ENCODE measurements at places on chromosomes 16 and 17.

GRCh38 chr17:37816950-37817349 lies 72.1 kb upstream of the HNF1B start:
- DNase-seq: no peak

DNA sequence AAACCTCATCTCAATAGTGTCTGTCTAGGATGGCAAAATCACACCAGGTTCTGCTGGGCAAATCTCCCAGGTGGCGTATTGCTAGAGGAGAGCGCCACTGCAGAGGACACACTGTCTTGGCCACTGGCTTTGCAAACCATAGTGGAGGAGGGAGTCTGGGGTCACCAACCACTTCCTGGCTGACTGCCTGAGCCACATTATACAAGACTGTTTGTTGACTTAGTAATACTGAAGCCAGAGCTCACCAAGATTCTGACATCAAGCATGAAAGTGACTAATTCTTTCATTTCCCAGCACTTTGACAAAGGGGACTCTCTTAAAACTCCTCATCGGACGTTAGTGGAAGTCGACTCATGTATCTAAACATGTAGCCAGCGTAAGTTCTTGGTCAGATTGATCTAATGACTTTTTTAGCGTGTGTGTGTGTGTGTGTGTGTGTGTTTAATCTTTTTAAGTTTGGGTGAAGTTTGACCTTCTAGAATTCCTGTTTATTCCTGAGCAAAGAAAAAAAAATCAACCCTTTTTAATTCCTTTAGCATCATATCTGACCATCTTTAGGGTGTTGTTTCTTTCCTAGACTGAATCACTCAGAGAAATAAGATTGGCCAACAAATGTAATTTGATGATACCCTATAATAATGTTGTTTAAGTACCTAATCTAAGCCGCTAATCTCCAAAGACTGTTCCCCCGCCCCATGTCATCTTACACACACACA lies 13.7 kb downstream of the PITPNC1 start:
- peak; percentile 74 for DNase-seq

- DNase-seq: no peak
Measured at GRCh38 chr17:14228903-14229302, 7.8 kb downstream of the CDRT15 start.

GRCh38 chr17:614653-615546 lies 99.7 kb downstream of the VPS53 start:
- DNase-seq: no peak

- peak; percentile 15 for DNase-seq
Measured at GRCh38 chr17:49850772-49851386, 3.0 kb upstream of the TAC4 start.

DNA sequence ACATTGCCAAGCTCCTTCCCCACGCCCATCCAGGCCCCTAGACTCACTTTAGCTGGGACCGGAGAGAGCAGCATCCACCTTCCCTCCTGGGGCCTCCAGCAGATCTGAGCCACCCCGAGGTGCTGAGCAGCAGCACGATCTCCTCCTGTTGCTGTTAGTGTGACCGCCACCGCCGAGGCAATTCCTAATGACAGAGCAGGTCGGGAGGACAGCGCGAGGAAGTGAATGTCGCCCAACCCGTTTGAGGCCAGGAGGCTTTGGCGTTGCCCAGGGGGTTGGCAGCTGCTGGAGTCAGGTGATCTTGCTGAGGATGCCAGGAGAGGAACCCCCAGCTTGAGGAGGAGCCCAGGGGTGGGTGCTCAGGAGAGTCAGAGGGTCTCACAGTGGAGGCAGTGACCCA lies at the start of gene RNF222:
Gene RNF222, minus strand, starts transcription at position 192 of the 400 bp plus-strand sequence. CDS start 4,366 bp downstream, outside the sequence.
- no peak for DNase-seq

- no peak for DNase-seq
Measured at GRCh38 chr16:23009075-23009474, 140.2 kb downstream of the USP31 start.

GRCh38 chr16:54116124-54116655 lies 170.4 kb downstream of the IRX3 start:
- no peak for DNase-seq

GRCh38 chr16:17069681-17070080 lies 401.1 kb downstream of the XYLT1 start:
- DNase-seq: no peak

DNA sequence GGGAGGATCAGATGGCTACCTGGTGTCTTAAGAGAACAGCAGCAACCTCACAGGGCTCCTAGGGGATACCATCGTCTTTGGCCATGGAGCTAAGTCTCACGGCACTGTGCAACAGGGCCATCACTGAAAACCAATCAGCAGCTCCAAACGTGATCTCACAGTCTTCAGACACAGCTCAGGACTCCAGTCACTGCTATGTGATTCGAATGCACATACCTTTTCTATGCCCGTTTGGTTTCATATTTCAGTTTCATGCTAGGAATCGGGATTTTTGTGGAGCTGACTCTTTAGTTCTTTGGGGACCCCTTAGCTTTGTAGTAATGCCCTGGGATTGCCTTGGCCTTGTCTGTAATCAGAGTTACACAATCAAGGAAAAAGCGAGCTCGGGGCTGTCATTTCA lies 162.8 kb upstream of the CDH11 start:
- no peak for DNase-seq

DNA sequence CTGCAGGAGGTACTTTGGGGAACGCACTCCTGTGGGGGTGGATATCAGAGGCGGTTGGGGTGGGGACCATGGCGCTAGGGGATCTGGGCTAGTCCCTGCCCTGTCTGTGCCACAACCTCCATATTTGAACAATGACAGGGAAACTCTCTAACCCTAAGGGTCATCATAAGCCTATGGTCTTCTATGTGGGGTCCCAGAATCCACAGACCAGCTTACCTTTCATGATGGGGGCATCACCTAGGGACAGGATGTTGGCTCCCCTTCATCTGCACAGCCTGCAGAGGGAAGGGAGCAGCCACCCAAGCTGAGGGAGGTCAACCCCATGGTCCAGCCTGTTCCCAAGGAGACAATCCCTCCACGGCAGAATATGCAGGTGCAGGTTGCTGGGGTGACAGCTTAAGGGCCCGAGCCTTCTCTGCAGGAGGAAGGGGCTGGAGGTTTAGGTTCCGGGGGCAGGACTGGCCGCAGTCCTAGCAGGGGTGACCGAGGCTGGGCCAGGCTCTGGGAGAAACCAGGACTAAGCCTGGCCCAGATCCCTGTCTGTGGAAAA lies 1.7 kb downstream of the ORAI3 start:
- no peak for DNase-seq

GRCh38 chr16:67723151-67723910 lies 4.2 kb upstream of the GFOD2 start:
- DNase-seq: no peak

GRCh38 chr17:64177311-64178010 lies 47.5 kb upstream of the ERN1 start:
- no peak for DNase-seq

DNA sequence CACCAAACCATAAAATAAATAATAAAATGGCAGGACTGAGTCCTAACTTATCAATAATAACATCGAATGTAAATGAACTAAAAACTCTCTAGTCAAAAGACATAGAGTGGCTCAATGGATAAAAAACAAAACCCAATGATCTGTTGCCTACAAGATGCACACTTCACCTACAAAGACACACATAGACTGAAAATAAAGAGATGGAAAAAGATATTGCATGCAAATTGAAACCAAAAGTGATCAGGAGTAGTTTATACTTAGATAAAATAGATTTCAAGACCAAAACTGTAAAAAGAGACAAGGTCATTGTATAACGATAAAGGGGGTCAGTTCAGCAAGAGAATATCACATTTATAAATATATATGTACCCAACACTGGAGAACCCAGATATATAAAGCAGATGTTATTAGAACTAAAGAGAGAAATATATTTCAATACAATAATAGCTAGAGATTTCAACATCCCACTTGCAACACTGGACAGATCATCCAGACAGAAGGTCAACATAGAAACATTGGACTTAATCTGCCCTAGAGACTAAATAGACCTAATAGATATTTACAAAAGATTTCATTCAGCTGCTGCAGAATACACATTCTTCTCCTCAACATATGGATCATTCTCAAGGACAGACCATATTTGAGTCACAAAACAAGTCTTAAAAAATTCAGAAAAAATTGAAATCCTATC lies 29.8 kb downstream of the SLC47A2 start:
- no peak for DNase-seq

GRCh38 chr17:10798332-10798749 lies 5.6 kb downstream of the TMEM238L start:
- DNase-seq: no peak

DNA sequence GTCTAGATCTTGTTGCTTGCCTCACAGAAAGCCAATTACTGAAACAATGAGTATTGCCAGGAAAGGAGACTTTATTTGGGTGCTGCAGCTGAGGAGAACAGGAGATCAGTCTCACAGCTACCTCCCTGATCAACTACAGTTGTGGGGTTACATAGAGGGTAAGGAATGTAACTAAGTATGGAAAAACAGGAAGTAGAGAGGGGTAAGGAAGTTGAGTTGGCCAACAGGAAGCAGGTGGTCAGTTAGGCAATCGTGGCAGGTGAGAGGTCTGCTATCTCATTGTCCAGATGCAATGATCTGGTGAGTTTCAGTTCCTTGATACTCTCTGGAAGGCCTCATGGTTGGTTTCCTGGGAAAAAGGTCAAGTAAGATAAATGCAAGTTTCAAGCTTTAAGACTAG lies 333.1 kb upstream of the GOT2 start:
- DNase-seq: no peak

DNA sequence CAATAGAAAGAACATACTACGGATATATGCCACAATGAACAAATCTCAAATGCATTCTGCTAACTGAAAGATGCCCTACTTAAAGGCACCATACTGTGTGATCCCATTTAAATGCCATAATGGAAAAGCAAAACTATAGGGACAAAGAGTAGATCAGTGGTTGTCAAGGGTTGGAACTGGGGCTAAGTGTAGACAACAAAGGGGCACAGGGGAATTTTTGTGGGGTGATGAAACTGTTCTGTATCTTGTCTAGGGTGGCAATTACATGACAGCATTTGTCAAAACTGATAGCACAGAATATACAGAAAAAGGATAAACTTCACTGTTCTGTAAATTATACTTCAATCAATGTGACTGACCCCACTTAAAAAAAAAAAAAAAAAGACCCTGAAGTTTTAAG lies 17.7 kb downstream of the GFOD2 start:
- no peak for DNase-seq

DNA sequence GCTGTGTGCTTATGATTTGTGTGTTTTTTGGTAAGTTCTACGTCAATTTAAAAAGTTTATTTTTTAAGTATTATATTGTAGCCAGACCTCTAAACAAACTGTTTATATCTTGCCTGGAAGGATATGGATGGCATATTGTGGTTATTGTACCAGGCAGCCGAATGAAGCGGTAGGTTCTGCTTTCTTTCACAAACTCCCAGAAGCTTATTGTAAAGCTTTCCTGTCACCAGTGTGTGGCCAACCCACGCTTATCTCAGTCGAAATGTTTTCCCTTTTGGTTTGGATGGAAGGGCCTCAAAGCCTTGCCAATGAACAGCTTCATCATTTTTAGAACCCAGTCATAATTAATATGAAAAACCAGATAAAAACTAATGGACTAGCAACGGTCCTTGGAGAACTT lies 53.1 kb downstream of the CYB5B start:
- DNase-seq: no peak

DNA sequence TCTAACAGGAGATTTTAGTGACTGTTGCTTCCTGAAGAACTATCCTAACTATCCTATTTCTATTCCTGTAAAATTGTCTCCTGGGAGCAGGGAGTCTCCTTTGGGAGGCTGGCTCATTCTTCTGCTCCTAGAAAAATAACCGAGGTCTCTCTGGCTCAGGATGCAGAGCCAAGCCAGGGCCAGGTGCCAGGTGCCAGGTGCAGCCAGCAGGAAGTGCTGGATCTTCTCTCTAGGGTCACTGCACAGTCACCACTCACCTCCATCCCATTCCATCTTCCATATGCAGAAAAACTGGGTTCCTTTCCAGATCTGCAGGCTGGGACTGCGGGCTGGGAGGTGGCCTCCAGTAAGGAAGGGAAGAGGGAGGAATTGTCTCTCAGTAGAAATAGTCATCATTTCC lies 3.8 kb upstream of the TMC7 start:
- no peak for DNase-seq

DNA sequence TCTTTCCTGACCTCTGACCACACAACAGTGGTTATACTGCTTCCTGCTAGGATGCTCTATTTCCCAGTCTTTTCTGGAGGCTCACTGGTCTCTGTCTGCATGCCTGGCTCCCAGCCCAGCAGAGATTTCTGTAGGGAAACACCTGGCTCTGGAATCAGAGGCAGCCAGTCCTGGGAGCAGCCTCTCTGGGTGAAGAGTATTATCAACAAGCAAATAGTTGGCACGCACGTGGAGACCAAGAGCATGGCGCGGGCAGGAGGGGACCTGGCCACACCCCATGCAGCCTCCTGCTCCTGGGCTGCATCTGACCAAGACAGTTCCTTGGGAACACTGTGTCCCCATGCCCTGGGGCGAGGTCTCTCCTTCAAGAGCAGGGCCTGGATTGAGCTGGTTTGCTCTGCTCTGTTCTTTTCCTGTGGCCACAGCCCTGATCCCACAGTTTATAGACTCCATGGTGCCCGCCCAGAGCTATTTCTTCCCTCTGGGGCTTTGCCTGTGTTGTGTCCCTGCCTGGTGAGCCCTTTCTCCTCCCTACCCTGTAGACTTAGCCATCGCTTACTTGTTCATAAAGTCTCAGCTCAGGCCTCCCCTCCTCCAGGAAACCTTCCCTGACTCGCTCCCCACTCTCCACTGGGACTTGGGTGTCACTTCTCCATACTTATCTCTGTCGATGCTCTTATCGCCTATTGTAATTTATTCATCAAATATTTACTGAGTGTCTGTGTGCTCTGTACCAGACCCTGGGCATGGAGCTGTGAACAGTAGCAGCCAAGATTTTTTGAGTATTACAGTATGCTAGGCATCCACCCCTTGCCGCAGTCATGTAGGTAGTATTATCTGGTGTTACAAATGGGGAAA lies 60.6 kb downstream of the SCNN1B start:
- DNase-seq: no peak

DNA sequence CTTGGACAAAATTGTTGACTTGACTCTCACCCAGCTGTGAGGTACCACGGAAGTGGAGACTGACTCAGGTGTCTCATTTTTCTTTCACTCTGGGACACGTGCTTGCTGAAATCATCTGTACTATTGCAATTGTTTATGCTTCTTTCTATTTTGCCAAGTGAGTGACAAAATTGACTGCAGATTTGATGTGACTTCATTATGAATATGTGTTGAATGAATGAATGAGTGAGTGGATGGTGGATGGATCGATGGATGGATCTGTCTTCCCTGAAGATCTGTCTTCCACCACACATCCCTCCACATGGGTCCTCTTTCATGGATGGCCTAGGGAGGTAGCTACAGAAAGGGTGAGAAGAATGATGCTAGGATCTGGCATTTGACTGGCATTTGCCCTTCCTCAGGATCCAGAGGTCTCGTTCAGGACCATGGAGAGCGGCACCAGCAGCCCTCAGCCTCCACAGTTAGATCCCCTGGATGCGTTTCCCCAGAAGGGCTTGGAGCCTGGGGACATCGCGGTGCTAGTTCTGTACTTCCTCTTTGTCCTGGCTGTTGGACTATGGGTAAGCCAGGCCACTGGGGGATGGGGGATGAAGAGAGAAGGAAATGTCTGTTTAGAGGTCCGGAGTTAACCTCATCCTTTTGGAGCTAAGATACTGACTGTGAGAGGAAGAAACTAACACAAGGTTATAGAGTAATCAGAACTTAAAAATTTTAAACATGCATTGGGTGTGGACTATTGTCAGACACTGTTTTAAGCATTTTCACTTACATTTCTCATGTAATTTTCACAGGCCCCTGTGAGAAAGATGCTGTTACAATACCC lies 12.7 kb downstream of the SLC5A11 start:
- peak; percentile 65 for DNase-seq
